ENCODE measurements at places on chromosomes 2 and 18.

DNA sequence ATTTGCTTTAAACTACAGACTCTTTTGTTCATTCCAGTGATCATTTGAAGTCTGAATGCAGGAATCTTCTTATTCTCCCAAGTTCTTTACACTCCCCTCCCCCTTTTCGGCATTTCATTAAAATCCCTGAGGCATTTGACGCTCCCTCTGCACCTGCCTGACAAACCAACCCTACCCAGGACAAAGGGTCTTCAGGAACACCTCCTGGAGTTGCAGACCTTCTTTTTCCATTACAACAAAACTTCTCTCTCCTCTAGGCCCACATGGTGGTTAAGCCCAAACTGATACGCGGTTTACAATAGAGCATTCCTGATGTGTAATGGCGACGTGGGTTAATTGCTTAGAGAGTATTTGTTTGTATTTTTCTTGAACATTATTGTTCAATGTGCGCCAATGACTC, 367.4 kb downstream of the FBXO15 start:
- no peak for DNase-seq

GRCh38 chr2:165450156-165450555, 19.3 kb upstream of the CSRNP3 start:
- no peak for DNase-seq

GRCh38 chr18:28287146-28287545, 110.2 kb upstream of the CDH2 start:
- no peak for DNase-seq

GRCh38 chr18:60898111-60898510, 435.1 kb upstream of the CDH20 start:
- no peak for DNase-seq

GRCh38 chr2:109558076-109558882, 55.5 kb downstream of the SEPTIN10 start:
- no peak for DNase-seq

All from activated CD4-positive, CD25-positive, alpha-beta regulatory T cell (primary cell).